Natural killer cell treated with Interleukin-12 subunit alpha and Interleukin-12 subunit beta and Interleukin-15 and Interleukin-18, amount 100 ng/mL, for 72 hours (primary cell): ENCODE measurements at places on chromosomes 13 and 19. TPM values are rescaled to one million over a fixed set of nuclear protein-coding genes. Genes with fewer than 3 reads are reported as not detected.

AP2A1 gene
- total RNA-seq = 131 TPM

PGLYRP2 gene
- not detected for total RNA-seq

IGFL1 gene
- total RNA-seq = not detected

CYP4F12 gene
- not detected for total RNA-seq

MEIOSIN gene
- total RNA-seq = not detected

MRPL4 gene
- 140 TPM for total RNA-seq

NLRP4 gene
- not detected for total RNA-seq

DKKL1 gene
- total RNA-seq = not detected

GRCh38 chr19:54179921-54180461, 7.0 kb upstream of the TMC4 start:
- no peak for DNase-seq

DNA sequence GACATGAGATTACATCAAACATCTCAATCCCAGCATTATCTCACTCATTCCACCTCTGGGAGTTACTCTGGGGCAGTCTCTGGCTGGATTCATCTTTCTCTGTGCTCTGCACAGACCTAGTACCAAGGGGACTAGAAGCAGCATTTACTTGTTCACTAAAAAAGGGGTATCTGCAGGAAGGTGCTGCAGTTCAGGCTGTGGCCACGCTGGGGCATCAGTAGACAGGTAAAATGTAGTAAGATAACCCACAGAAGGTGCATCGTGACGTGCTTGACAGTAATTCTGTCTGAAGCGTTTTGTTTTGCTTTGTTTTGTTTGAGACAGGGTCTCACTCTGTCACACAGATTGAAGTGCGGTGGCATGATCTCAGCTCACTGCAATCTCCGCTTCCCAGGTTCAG, 29.3 kb downstream of the ZNF564 start:
- no peak for DNase-seq

GRCh38 chr13:20526664-20527063, 1.0 kb upstream of the CRYL1 start:
- DNase-seq = no peak

DNA sequence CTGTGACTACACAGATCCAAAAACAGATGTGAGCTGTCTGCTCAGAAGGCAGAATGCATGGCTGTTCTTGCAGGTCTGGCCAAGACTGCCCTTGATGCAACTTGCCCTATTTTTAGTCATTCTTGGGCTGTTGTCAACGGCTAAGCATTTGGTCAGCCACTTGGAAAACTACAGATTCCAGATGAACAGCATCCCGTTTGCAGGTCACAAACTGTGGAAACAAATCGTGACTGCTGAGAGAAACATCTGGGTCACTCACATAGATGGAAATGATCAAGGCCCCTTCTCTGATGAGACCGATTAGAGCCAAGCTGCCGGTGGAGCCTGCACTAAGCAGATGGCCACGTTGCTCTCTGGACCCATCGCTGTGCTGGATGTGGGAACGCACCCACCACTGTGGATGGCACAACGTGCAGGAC, 15.4 kb upstream of the METTL21C start:
- no peak for DNase-seq

DNA sequence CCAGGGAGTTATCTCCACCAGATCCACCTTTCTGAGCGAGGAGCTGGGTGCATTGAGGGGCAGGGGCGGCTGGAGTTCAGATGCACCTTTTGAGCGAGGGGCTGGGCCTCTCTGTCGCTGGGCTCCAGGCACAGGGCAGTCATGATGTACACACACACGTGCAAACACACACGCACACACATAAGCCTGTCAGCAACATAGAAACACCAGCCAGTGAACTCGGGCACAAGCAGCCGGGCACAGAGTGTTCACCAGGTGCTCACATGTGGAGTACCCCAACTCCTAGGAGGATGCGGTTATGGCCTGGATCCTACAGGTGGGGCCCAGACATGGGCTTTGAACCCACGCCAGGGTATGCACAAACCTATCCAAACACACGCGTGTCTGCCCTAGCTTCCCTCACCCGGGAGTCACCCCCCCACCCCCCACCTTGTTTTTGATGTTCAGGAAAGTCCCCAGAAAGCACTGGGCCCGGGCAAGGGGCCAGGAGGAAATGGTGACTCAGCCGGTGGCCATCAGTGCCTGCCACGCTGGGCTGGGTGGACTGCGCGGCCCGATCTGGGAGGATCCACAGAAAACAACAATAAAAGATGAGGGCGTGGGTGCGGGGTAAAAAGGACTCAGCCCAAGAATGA, 13.3 kb downstream of the ARRDC2 start:
- peak; percentile 84 for DNase-seq

- no peak for DNase-seq
Observed at GRCh38 chr13:94657167-94657566, 55.2 kb downstream of the SOX21 start.

DNA sequence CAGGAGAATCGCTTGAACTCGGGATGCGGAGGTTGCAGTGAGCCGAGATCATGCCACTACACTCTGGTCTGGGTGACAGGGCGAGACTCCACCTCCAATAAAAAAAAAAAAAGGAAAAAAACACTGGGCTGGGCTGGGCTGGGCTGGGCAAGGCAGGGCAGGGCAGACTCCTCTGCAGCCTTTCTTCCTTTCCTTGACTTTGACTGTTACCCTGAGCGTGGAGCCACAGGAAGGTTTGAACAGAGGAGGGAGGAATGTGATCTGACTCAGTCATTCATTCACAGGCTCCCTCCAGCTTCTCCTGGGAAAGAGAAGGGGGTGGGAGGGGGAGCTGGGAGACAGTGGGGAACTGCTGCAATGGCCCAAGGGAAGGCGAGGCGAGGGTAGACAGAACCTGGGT, 2.7 kb upstream of the ACTN4 start:
- DNase-seq = no peak

DNA sequence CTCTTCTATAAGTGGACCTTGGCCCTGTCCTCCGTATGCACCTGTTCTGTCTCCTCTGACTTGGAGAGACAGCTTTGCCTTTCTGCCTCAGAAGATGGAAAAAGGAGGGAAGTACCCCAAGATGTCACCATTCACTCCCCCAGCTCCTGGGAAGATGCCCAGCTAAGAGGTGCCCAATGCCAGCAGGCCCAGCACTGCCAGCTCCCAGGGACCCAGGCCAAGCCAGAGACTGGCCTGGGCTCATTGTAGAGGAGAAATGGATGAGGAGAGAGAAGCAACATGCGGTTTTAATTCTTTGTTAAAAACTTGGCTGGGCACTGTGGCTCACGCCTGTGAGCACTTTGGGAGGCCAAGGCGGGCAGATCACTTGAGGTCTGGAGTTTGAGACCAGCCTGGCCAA, 111.5 kb upstream of the ZNF507 start:
- no peak for DNase-seq

- DNase-seq = no peak
Observed at GRCh38 chr19:43467730-43468129, 2.3 kb upstream of the LYPD3 start.

DNA sequence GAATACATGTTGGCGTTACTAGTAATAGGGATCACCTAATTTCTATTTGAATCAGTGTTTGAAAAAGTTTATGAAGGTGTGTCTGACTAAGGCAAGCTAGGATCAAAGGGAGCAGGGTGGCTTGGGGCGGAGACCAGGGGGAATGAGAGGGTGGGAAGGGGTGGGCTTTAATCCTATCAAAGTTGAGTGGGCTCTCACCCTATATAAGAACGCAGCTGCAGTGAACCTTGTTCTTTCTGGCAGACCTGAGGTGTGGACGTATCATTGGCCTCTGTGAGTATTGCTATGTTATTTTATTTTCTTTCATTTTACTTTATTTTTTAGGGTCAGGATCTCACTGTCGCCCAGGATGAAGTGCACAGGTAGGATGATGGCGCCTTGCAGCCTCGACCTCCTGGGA, 37.4 kb downstream of the NLRP12 start:
- DNase-seq = no peak

DNA sequence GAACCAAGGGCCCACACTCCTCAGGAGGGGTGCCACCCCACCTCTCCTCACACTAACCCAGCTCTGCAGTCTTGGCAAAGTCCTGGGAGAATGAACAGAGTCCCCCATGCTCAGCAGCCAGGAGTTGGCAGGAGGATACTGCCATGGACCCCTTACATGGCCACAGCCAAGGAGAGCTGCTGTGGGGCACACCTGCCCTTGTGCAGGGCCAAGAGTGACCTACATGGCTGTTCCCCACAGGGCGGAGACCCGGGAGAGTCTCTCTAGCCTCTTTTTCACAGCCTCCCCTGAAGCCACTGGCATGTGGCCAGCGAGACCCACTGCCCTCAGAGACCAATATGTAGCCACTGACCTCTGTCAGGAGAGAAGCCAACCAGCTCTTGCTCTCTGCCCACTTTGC, 45.9 kb upstream of the VSTM2B start:
- DNase-seq = no peak

GRCh38 chr19:34409189-34410164, 5.3 kb downstream of the PDCD2L start:
- DNase-seq = no peak

- no peak for DNase-seq
Observed at GRCh38 chr13:36344886-36345437, 1.2 kb downstream of the SPART start.

GRCh38 chr13:25910243-25910642, 141.6 kb downstream of the SHISA2 start:
- DNase-seq = no peak

DNA sequence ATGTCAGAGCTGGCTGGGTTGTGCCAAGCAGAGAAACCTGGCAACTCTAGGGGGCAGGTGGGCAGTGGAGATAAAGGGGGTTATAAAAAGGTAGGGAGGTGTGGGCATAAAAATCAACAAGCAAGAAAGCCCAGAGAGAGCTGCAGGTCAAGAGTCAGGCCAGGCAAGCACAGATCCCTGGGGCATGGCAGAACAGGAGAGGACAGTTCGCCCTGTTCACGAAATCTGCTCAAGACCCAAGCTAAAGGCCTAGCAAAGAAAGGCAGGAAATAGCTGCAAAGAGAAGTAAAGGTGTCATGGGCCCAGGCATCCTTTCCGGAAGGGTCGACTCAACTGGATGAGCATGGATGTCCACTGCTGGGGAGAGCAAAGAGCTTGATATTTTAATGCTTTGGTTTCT, 3.4 kb downstream of the MBNL2 start:
- no peak for DNase-seq

- DNase-seq = no peak
Observed at GRCh38 chr13:24863748-24864540, 100.0 kb downstream of the RNF17 start.

- no peak for DNase-seq
Observed at GRCh38 chr13:99361197-99361596, 54.0 kb upstream of the GPR183 start.

DNA sequence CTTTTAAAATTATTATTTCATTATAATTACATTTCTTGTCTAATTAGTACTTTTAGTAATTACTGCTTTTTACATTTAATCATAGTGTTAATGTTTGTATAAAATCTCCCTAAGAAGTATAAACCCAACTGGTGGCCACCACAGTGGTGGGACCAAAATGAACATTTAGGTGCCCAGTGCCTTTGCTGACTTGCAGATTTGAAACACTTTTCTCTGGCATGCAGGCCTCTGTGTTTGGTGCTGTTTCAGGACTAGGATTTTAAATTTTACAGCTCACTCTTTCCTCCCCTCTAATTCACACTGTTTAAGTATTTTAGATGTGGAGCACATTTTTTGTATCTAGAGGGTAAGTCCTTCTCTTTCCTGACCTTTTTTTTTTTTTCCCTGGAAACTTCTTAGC, 17.5 kb downstream of the UBAC2 start:
- DNase-seq = no peak

DNA sequence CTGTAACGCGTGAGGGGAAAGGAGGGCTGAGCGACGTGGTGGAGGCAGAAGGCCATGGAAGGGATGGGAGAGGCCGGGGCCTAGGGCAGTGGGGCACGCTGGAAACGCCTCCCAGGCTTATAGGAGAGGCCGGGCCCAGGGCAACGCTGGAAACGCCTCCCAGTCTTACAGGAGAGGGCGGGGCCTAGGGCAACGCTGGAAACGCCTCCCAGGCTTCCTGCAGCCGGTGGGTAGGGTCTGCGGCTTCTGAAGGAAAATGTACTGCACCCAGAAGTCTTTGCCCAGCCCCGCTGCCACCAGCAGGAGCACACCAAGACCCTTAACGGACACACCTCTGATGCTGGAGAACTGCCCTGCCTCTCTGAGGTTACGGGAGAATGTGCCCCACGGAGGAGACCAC, 9.1 kb downstream of the CACTIN start:
- no peak for DNase-seq

DNA sequence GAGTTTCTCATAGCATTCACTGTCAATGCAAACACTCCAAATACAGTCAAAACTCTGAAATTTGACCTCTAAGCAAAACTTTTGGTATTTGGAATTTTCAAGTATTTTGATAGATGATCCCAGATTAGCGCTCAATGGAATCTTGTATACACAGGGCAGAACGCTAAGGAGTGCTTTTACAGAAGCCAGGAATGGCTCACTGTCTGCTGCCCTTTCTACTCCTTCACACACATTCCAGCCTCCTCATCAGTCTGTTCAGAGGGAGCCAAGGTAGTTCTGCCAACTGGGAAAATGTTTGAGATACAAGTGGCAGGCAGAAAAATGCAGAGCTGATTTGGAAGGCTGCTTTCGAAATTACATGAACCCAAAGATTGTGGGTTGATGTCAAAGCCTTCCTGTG, 4.4 kb upstream of the STARD13 start:
- DNase-seq = no peak

DNA sequence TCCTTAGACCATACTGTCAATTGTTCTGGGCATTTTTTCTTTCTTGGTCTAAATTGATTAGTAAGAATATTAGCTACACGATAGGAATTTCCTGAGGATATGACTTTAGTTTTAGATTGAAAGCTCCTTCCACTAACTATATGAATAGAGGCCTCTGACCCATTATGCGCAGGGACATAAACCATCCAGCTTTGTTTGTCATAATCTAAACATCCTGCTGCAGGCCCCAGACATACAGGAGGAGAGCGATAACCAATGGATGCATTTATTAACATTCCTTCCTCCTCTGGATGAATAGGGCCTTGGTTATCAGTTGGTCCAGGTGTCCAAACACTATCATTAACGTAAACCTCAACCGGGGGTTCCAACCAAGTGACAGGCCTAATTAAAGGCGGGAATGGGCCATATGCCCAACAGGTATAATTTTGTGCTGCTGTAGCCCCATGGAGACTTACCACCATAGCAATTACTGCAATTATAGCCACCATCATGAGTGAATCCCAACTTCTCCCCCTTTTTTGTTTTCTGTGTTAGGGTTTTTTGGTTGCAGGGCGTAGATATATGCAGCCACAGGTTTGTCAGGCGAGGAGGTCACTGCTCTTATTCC, 32.6 kb downstream of the CLEC4M start:
- no peak for DNase-seq
